ENCODE measurements at places on chromosomes 6 and 20.

GRCh38 chr20:62202083-62202395 is 18.0 kb downstream of the HRH3 start:
- no peak for DNase-seq

- DNase-seq, result no peak
These were observed 66.9 kb downstream of the GMPR start for GRCh38 chr6:16305246-16305725.

DNA sequence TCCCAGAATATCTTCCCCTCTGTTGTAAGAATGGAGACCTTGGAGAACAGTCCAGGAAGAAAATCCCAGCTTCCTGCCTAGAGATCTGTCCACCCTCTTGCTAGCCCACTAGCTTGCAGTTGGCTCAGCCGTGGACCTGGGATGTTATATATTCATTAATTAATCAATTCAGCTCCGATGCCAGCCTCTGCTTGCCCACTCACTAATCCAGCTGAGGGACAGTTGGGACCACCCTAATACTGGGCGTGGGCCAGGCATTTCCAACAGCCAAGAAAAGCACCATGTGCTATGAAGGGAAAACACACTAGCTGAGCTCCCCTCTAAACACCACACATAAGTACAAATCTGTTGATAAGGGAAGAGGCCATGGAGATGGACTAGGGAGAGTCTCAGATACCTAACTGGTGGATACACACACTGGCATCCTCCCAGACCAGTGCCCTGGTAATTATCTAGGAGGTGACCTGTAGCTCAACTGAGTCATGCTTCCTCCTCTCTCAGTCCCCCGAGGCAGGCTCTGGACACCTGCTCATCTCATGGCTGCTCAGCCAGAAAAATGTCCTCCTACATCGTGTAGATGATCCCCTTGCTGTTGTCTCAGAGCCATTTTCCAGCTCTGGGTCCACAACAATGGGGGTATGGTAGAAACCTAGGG is 78.9 kb downstream of the ANKRD60 start:
- DNase-seq, result no peak

GRCh38 chr20:5895626-5896025 is 54.7 kb downstream of the TRMT6 start:
- DNase-seq, result no peak

DNA sequence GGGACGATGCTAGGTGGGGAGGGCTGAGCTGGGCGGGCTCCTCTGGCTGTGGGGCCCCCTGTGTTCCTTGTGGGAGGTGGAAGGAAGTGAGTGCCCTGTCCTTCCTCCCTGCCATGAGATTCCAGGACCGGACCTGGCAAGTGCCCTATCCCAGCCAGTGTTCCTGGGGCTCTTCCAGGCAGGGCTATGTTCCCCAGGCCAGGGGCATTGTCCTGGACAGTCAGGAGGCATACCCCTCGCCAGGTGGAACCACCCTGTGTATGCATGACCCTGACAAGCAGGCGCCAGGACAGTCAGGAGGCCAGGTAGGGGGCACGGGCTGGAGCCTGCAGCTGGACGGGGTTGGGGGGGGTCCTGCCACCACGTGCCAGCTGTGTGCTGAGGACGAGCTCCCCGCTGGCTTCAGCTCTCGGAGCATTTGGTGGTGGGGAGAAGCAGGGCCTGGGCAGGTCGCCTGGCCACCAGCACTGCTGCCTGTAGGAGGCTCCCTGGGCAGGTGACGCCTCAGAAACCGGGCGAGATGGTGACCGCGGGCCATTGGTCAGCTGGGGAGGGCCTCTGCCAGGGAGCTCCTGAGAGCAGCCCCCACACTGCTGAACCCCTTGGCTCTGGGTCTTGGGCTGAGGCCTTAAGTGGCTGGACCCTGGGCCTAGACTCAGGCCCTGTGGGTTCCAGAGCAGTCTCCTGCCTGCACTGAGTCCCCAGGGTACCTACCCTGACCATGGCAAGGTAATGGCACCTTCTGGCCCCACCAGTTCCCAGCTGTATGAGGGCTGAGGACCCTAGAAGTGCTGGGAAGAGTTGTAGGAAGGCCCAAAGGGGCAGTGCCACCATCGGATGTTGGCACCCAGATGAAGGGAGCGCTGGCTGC is 694 bp downstream of the SLC17A9 start:
- DNase-seq, result no peak

- peak; percentile 19 for DNase-seq
These were observed 119.9 kb upstream of the ASCC3 start for GRCh38 chr6:101001012-101001411.

- DNase-seq, result peak; percentile 13
These were observed 1.3 kb upstream of the SLC35D3 start for GRCh38 chr6:136920671-136921380.

- DNase-seq, result peak; percentile 88
These were observed 6.7 kb downstream of the SNAI1 start for GRCh38 chr20:49989234-49990065.

DNA sequence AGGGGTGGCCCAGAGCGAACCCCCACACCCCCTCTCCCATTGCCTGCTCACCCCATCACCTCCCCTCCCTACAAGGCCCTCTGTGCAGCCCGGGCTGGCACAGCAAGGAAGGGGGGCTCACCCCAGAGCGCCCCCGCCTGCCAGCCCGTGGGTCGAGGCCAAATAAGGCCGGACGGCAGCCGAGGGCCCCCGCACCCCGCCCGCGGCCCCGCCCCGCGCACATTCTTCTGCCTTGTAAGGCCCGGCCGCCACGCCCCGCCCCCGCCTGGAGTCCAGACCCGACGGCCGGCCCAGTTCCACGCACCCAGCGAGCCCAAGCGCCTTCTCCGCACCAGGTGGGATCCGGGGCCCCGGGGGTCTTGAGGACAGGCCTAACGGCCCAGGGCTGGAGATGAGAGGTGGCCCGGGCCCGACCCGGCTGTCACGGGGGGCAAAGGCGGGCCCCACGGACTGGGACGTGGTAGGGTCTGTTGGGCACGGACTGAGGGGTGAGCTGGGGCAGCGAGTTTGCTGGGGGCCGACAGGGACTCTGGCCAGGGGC is at the start of gene MYL9:
TSS of gene MYL9 (plus strand) at position 293 of the 541 bp plus-strand sequence. CDS start 3,366 bp downstream, outside the sequence.
- peak; percentile 77 for DNase-seq

DNA sequence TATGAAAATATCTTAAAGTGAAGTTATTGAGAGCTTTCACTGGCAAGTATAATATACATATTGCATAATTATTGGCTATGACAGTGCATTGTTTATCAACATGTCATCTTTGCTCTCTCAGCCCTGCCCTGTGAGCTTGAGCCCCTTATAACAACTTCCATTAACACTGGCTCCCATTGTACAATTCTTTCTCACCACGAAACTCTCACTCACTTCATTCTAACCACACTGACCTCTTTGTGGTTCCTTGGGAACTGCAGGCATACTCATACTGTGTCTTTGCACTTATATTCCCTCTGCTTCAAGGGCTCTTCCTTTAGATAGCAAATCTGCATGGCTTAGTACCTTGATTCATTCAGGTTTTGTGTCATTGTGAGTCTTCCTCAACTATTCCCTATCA is 411.8 kb downstream of the CDKAL1 start:
- peak; percentile 25 for DNase-seq

GRCh38 chr6:121465101-121465500 is 29.7 kb downstream of the GJA1 start:
- no peak for DNase-seq

- DNase-seq, result no peak
These were observed 30.2 kb upstream of the CST7 start for GRCh38 chr20:24918579-24919566.

DNA sequence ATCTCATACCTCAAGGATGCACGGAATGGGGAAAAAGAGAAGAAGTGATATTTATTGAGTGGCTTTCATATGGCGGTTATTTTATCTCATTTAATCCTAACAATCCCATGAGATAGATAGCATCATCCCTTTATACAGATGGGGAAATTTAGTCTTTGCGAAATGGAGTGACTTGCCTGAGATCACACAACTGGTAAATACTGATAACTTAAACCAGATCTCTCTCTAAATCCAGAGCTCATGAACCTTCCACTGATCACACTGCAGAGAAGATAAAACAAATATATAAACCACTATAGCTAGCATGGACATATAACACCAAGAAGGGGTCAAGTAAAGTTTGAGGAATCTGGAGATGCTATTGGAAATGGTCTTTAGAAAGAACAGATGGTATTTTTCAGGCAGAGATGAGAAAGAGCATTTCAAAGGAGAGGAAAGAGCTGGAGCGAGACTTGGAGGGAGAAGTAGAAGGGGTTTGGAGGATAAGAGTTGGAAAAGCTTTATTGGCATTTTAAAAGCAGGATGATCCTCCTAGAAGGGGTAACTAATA is 139.8 kb upstream of the TNFAIP3 start:
- DNase-seq, result no peak

- no peak for DNase-seq
These were observed 105.9 kb downstream of the MAN1A1 start for GRCh38 chr6:119243657-119244056.

DNA sequence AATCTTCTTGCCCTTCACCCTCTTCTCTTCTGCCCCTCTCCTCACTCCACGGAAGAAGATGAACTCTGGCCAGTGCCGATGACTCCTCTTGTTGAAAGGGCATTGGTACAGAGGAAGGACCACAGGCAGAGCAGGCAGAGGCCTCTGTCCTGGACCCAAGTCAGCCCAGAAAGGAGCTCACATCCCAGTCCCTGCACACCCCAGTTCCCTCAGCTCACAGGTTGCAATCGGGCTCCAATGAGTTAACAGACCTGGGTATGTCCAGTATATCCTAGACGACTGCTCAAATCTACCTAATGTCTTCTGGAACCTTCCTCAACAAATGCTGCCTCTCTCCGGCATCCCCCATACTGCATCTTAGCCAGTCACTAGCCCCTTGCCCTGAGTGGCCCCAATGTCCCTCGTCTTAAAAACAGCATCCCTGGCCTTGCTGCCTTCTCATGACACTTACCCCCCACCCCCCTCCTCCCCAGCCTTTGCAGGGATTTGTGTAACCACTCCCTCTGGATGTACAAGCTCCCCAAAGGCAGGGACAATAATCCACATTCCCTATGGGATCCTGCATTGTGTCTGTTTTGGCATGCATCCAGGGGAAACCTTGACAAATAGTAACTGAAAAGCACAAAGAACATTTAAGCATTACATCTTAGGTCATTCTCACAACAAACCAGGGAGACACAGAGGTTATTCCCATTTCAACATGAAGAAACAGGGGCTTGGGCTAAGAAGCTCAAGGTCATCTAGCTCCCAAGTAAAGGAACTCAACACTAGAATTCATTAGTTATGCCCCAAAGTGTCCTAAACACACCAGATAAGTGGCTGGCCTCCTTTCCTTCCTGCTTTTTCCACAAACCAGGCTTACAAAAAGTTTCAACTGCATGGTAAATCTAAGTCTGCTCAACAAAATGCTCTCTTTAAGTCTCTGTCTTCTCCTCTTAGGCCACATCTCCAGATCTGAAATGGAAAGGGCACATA is 45.1 kb downstream of the TRERF1 start:
- DNase-seq, result peak; percentile 73

GRCh38 chr6:26570027-26570809 is 26.5 kb upstream of the ABT1 start:
- DNase-seq, result no peak

GRCh38 chr6:74976701-74977100 is 229.2 kb downstream of the COL12A1 start:
- no peak for DNase-seq

DNA sequence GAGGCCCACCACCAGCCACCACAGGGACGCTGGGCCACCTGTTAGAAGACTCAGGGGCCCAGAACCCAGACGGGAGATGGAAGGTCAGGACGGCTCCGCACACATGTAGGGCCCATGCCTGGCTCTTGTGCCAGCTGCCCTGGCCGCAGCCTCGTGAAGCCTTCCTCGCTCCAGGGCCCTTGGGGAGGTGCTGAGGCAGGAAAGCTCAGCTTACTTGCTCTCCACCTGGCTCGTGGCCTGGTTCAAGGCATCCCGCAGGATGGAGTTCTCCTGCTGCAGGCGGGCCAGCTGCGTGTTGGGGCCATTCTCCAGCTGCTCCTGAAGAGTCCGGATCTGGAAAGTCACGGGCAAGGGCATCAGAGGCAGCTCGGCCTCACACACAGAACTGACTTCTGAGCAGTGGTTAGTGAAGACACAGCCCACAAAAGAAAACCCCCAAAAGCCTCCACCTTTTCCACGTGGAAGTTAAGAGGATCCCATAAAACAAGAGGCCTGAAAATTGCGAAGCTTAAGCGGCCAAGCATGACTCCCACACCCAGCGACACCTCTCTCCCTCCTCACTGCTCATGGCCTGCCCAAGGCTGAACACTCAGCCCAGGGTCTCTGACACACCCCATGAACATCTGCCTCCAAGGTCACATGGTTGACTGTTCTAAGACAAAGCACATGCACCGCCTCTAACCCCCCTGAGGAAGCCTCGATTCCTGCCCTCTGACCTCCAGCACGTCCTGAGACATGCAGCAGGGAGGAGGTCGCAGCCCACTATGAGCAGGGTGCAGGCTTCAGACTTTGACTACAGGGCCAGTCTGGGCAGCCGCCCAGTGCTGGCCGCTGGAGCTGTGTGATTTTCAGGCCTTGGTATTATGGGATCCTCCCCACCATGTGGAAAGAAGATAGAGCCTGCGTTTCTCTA is 46.5 kb downstream of the RRBP1 start:
- no peak for DNase-seq

- no peak for DNase-seq
These were observed 135.0 kb upstream of the SUPT3H start for GRCh38 chr6:45512717-45513116.

- DNase-seq, result no peak
These were observed 605.1 kb upstream of the ID4 start for GRCh38 chr6:19231878-19232561.

DNA sequence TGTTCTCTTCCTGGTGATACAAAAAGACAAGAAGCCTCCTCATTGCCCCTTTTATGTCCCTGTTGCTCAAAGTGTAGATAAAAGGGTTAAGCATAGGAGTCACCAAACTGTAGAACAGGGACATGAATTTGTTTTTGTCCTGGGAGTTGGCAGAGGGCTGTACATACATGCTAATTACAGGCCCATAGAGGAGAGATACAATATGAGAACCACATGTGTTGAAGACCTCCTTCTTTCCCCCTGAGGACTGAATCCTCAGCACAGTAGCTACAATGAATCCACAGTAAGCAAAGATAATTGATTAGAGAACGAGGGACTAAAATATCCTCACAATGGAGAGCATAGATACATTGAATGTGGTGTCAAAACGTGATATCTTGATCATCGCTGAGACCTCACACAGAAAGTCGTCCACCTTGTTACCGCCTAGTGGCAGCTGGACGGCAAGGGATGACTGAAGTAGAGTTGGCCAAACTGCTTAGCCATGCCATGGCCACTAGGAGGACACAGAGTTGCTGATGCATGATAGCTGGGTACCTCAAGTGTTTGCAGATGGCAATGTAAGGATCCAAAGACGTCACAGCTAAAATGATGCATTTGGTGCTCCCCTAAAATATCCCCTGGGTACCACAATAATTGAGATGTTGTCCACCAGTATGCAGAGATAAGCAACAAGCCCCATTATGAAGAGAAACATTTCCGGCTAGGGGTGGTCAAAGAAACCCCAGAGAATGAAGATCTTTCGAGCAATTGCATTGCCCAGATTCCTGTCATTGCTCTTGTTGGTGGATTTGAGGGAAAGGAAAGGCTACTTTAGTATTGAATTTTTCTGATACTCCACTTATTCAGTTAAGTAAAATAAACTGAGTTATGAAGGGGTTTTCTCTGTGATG is 15.0 kb downstream of the OR2B3 start:
- peak; percentile 20 for DNase-seq

- DNase-seq, result no peak
These were observed 319.8 kb upstream of the PLCB4 start for GRCh38 chr20:8749101-8749500.
